ENCODE measurements at places on chromosomes 7 and 10. TPM values are rescaled to one million over a fixed set of nuclear protein-coding genes. Genes with fewer than 3 reads are reported as not detected.
A peak's percentile ranks its signal among the peaks of the same experiment; 100 is the strongest.

DNA sequence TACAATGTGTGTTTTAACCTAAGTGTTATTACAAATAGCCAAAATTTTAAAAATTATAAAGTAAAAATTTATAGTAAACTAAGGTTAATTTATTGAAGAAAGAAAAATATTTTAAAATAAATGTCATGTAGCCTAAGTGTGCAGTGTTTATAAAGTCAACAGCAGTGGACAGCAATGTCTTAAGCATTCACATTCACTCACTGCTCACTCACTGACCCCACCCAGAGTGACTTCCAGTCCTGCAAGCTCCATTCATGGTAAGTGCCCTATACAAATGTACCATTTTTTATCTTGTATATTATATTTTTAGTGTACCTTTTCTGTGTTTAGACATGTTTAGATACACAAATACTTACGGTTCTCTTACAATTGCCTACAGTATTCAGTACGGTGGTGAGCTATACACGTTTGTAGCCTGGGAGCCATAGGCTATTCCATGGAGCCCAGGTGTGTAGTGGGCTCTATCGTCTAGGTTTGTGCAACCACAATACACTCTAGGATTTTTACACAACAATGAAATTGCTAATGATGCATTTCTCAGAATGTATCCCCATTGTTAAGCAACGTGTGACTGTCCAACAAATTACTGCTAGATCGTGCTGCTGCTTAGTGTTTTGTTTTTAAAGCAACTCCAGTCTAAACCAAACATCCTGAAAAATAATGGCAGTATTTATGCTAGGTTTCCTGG lies 108.9 kb upstream of the NAMPT start:
- H3K27me3 ChIP-seq: no peaks in the 10 kb centered on the region
- H3K36me3 ChIP-seq: no peaks in the 10 kb centered on the region
- no peak overlapping the region for H3K27ac ChIP-seq
- H3K4me3 ChIP-seq: no peak overlapping the region

DNA sequence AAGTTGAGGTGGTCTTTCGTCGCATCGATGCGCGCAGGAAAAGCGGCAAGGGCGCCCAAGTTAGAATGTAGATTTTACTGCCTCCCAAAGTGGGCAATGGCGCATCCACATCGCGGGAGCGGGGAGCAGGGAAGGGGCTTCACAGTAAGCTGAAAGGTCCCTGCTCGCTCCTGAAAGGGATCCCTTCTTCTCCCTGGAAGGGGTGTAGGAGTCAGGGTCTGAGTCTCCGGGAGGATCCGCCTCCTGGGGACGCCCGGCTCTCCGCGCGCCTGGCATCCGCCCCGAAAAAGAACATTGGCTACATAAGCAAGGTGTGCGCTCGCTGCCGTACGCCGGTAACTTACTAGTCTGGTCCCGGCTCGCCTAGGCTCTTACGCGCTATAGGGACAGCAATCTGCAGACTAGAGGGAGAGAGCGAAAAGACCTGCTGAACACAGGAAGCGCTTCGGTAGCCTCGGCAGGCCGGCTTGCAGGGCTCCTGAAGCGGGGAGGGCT lies 804 bp downstream of the UNC5B start:
- peak overlapping the region; percentile 64 for H3K4me3 ChIP-seq
- peaks cover 89% of the 10 kb centered on the region for H3K27me3 ChIP-seq
- DNase-seq: peak; percentile 15
- peaks cover 41% of the 10 kb centered on the region for H3K4me1 ChIP-seq

DNA sequence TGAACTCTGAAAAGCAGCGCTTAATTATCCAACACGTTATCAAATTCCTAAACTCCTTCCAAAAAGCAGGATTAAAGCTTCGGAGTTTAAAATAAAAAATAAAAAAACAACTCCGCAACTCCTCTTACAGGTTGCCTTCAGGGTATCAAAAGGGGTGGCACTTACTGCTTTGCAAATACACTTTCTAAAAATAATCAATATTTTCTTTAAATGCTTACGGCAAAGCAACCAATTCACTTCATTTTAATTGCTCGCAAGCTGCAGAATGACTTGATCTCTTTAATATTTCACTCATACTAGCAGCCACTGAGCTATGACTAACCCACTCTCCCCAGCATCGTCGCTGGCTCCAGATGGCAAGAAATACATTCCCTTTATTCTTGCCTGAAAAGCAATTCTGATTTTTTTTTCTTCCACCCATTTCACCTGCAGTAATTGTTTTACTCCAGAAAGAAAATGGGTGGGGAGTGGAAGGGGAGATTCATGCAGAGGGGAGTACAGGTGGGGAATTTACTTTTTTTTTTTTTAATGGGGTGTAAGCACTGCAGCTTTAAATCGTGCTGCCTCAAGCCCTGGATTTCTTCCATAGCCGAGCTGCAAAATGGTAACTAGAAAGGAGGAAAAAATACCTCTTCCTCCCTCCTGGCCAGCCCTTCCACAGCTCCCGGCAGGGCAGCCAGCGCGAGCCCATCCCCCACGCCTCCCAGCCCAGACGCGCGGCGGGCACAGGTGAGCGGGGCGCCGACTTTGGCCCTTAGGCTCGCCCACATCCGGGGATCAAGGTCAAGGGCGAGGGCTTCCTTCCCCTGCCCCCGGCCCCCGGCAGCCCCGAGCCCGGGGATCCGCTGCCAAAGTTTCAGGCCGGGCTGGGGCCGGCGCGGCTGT lies 54.2 kb upstream of the FHIP2A start:
- DNase-seq: peak; percentile 9
- no peak overlapping the region for H3K27ac ChIP-seq
- peak overlapping the region; percentile 75 for H3K4me3 ChIP-seq
- peaks cover 21% of the 10 kb centered on the region for H3K27me3 ChIP-seq
- no peaks in the 10 kb centered on the region for H3K36me3 ChIP-seq

DNA sequence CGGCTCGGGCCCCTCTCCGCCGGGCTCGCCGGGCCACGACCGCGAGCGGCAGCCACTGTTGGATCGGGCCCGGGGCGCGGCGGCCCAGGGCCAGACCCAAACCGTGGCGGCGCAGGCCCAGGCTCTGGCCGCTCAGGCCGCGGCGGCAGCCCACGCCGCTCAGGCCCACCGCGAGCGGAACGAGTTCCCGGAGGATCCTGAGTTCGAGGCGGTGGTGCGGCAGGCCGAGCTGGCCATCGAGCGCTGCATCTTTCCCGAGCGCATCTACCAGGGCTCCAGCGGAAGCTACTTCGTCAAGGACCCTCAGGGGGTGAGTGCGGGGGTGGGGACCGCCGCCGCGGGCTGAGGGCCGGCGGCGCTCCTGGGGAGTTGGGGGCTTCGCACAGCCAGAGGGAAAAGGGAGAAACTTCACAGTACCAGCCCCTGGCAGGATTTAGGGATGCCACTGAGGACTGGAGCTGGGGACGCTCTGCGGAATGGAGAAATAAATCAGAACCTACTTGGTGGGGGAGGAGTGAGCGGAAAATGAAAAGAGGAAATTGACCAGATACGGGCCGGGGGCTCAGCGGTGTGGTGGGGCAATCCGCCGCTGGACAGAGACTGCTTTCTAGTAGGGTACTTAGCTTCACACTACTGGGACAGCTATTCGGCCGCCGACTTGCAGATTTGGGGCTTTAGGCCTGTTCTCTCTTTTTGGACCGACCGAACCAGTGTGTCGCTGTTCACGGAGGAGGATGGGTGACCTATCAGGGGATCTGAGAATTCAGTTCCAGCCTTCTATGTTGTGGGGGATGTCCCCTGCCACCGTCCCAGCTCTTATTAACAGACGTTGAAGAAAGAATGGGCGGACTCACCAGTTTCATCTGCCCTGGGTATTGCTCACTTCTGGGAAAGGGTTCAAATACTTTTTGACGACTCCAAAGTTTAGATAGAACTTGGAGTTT lies 669 bp downstream of the PI4K2A start:
- no peak overlapping the region for H3K27ac ChIP-seq
- DNase-seq: no peak
- peaks cover 18% of the 10 kb centered on the region for H3K4me1 ChIP-seq
- peak overlapping the region; percentile 73 for H3K4me3 ChIP-seq

DNA sequence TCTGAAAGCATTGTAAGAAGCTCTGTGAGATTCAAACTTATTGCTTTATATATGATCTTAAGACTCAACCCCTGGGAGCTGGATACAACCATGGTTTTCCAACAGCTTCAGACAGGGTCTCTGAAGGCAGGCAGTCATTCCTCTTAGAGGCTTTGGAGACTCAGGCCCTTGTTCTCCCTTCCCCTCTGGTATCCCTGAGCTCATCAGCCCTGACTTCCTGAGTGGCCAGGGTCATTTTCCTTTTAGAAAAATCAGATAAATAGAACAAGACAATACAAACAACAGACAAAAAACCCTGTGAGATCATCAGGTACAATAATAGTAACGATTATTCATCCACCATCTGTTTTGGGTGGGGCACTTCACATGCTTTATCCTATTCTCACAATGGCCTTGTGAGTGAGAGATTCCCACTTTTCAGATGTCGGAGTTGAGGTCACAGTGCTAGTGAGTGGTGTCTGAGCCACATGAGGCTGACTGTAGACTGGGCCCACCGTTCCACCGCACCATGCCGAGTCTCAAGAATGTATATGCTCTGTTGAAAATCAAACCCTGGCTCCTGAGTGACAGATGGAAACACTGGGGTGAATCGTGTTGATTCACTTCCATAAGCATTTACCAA lies 144.2 kb downstream of the CXCL12 start:
- H3K4me3 ChIP-seq: no peak overlapping the region
- H3K27me3 ChIP-seq: peaks cover 8% of the 10 kb centered on the region
- H3K36me3 ChIP-seq: no peaks in the 10 kb centered on the region
- DNase-seq: no peak

GRCh38 chr10:49053053-49053997 lies 62.0 kb downstream of the VSTM4 start:
- no peak overlapping the region for H3K27ac ChIP-seq
- DNase-seq: no peak
- H3K36me3 ChIP-seq: no peaks in the 10 kb centered on the region
- H3K4me1 ChIP-seq: no peaks in the 10 kb centered on the region
- no peaks in the 10 kb centered on the region for H3K27me3 ChIP-seq

GRCh38 chr7:157405501-157405900 lies 68.7 kb downstream of the DNAJB6 start:
- H3K4me1 ChIP-seq: no peaks in the 10 kb centered on the region
- DNase-seq: no peak
- no peak overlapping the region for H3K27ac ChIP-seq
- no peak overlapping the region for H3K4me3 ChIP-seq
- H3K27me3 ChIP-seq: no peaks in the 10 kb centered on the region

- no peak overlapping the region for H3K4me3 ChIP-seq
- peaks cover 2% of the 10 kb centered on the region for H3K27me3 ChIP-seq
- no peaks in the 10 kb centered on the region for H3K36me3 ChIP-seq
- no peaks in the 10 kb centered on the region for H3K4me1 ChIP-seq
Observed at GRCh38 chr10:31701546-31701945, 227.1 kb downstream of the ARHGAP12 start.

GRCh38 chr7:155431231-155431630 lies 26.7 kb upstream of the EN2 start:
- H3K27ac ChIP-seq: no peak overlapping the region
- H3K27me3 ChIP-seq: peaks cover 4% of the 10 kb centered on the region
- H3K4me1 ChIP-seq: no peaks in the 10 kb centered on the region

- no peak overlapping the region for H3K4me3 ChIP-seq
- no peak overlapping the region for H3K27ac ChIP-seq
Observed at GRCh38 chr10:52563360-52563759, 209.2 kb downstream of the MBL2 start.

GRCh38 chr7:157715071-157715937 lies 378.5 kb downstream of the DNAJB6 start:
- no peak overlapping the region for H3K4me3 ChIP-seq
- peak; percentile 25 for DNase-seq
- H3K27me3 ChIP-seq: peaks cover 14% of the 10 kb centered on the region

- H3K4me3 ChIP-seq: no peak overlapping the region
- H3K27ac ChIP-seq: no peak overlapping the region
- no peaks in the 10 kb centered on the region for H3K36me3 ChIP-seq
- DNase-seq: no peak
Observed at GRCh38 chr10:90842725-90843124, 15.1 kb downstream of the HTR7 start.

- H3K27me3 ChIP-seq: no peaks in the 10 kb centered on the region
- no peak overlapping the region for H3K4me3 ChIP-seq
Observed at GRCh38 chr10:46070749-46071148, 24.7 kb upstream of the MSMB start.

- no peaks in the 10 kb centered on the region for H3K36me3 ChIP-seq
- DNase-seq: no peak
- H3K27me3 ChIP-seq: no peaks in the 10 kb centered on the region
- no peak overlapping the region for H3K27ac ChIP-seq
- H3K4me1 ChIP-seq: no peaks in the 10 kb centered on the region
Observed at GRCh38 chr10:33791272-33791660, 456.8 kb upstream of the NRP1 start.

GRCh38 chr10:104612571-104613205 lies 28.4 kb upstream of the SORCS3 start:
- peaks cover 6% of the 10 kb centered on the region for H3K27me3 ChIP-seq
- no peak overlapping the region for H3K4me3 ChIP-seq
- H3K36me3 ChIP-seq: no peaks in the 10 kb centered on the region
- no peak overlapping the region for H3K27ac ChIP-seq

COL17A1 gene
- total RNA-seq: not detected

GPR85 gene
- not detected for total RNA-seq
